ENCODE measurements at places on chromosomes 6 and 20.
A peak's percentile ranks its signal among the peaks of the same experiment; 100 is the strongest.

DNA sequence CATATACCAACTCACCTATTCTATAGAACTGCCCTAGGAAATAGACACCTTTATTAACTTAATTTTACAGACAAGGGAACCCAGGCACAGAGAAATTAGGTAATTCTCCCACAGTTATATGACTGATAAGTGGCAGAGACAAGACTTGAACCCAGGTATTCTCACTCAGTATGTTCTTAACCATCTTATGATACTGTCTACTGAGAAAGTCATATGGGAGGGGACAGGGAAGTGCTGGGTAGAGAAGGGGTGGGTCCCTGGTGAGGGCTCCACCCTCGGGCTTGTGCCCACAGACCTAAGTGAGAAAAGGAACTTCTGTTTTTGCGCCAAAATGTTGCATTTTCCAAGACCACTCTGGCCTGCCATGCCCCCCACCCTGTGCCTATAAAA is 123.5 kb downstream of the RNF144B start:
- H3K27me3 ChIP-seq: no peaks in the 10 kb centered on the region
- H3K27ac ChIP-seq: no peak overlapping the region
- no peak overlapping the region for H3K4me3 ChIP-seq

DNA sequence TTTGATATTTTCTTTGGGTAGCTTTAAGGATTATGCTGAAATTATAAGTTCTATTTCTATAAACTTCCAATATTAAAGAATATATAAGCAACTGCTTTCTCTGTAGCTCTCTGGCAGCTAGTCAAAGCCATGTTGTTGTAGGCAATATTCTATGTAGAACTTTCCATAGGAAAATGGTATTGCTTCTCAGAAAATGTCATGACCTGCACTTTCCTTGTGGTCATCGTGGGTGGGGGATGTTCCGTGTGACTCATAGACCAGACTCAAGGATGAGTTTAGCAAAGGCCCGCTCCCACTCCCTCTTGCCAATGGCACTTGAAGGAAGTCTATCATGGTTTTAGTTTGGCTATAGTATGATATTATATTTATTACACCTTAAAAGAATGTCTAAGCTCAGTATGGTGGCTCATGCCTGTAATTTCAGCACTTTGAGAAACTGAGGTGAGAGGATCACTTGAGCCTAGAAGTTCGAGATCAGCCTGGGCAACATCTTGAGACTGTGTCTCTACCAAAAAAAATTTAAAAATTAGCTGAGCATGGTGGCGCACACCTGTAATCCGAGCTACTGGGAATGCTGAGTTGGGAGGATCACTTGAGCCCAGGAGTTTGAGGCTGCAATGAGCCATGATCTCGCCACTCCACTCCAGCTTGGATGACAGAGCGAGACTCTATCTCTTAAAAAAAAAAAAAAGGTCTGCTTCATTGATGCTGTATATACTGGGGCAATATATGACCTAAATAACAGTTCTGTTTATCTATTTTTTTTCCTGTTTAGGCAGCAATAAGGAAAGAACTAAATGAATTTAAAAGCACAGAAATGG is 36.6 kb upstream of the LTV1 start:
- H3K4me3 ChIP-seq: no peak overlapping the region
- peak; percentile 16 for DNase-seq
- H3K4me1 ChIP-seq: peaks cover 11% of the 10 kb centered on the region
- peak overlapping the region; percentile 48 for H3K27ac ChIP-seq
- no peaks in the 10 kb centered on the region for H3K27me3 ChIP-seq

GRCh38 chr20:39532205-39532604 is 570.1 kb downstream of the DHX35 start:
- no peak overlapping the region for H3K4me3 ChIP-seq
- H3K4me1 ChIP-seq: no peaks in the 10 kb centered on the region
- no peak for DNase-seq
- no peaks in the 10 kb centered on the region for H3K36me3 ChIP-seq
- no peaks in the 10 kb centered on the region for H3K27me3 ChIP-seq

DNA sequence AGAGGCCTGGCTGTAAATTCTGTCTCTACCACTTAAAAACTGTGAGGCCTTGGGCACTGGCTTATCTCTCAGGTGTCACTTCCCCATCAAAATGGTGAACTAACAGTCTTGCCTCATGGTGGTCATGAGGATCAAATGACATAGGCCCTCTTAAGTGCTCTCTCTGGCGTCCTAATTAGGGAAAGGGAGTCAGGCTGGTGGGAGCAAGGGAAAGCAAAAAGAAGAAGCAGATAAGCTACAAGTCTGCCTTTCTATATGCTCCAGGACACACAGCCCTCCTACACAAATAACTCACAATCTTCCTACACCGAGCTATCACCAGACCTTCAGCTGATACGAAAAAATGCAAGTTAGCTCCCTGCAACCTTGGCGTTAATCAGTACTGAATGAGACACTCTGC is 19.5 kb upstream of the SLC22A16 start:
- no peak overlapping the region for H3K4me3 ChIP-seq
- no peaks in the 10 kb centered on the region for H3K4me1 ChIP-seq
- DNase-seq: no peak
- no peaks in the 10 kb centered on the region for H3K27me3 ChIP-seq

DNA sequence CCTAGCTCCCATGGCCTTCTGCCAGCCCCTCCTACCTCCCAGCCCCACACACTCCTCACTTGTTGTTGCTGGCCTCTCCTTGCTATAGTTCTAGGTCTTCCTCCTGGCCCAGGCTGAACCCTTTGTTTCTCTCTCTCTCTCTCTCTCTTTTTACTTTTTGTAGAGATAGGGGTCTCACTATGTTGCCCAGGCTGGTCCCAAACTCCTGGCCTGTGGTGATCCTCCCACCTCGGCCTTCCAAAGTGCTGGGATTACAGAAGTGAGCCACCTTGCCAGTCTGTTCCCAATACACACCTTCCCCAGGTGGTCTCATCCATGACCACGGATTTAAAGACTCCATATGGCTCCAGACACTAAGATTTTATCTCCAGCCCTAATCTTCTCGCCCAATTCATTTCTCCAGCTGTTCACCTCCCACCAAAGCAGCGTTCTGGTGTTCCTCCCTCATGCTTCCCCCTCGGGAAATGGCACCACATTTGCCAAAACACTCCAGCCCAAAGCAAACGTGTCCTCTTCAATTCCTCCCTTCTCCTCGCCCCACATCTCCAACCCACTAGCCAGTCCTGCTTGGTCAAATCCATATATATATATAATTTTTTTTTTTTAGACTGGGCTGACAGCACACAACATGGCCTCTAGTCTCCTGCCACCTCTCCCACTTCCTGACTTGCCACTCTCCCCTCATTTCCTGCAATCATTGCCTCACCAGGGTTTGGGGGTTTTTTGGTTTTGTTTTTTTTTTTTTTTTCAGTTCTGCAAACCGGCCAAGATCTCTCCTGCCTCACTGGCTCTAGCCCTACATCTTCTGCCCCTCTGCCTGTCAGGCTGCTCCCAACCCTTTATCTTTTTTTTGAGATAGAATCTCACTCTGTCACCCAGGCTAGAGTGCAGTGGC is 104.4 kb downstream of the NCR2 start:
- H3K27me3 ChIP-seq: peaks cover 11% of the 10 kb centered on the region
- no peaks in the 10 kb centered on the region for H3K36me3 ChIP-seq
- no peak for DNase-seq
- no peak overlapping the region for H3K4me3 ChIP-seq
- H3K4me1 ChIP-seq: peaks cover 4% of the 10 kb centered on the region

DNA sequence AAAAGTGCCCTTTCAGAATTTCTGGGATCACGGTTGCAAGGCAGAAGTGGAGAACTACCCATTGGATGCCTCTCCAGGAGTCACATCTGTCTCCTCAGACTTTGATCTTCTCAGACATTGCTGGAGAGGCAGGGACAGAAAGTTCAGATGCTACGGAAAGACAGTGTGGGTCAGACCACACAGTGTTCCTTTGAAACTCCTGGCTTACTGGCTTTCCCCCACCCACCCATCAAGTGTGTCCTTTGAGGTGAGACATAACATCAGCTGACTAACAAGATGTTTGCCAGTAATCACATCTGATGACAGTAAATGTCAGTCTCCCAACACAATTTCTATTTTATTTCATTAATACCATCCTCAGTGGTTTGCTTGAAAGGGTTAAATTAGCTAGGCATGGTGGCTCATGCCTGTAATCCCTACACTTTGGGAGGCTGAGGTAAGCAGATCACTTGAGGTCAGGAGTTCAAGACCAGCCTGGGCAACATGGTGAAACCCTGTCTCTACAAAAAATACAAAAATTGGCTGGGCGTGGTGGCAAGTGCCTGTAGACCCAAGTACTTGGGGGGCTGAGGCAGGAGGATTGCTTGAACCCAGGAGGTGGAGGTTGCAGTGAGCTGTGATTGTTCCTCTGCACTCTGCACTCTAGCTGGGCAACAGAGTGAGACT is 67.2 kb upstream of the SNX9 start:
- no peaks in the 10 kb centered on the region for H3K36me3 ChIP-seq
- DNase-seq: no peak
- H3K4me3 ChIP-seq: no peak overlapping the region
- no peak overlapping the region for H3K27ac ChIP-seq
- peaks cover 13% of the 10 kb centered on the region for H3K4me1 ChIP-seq

DNA sequence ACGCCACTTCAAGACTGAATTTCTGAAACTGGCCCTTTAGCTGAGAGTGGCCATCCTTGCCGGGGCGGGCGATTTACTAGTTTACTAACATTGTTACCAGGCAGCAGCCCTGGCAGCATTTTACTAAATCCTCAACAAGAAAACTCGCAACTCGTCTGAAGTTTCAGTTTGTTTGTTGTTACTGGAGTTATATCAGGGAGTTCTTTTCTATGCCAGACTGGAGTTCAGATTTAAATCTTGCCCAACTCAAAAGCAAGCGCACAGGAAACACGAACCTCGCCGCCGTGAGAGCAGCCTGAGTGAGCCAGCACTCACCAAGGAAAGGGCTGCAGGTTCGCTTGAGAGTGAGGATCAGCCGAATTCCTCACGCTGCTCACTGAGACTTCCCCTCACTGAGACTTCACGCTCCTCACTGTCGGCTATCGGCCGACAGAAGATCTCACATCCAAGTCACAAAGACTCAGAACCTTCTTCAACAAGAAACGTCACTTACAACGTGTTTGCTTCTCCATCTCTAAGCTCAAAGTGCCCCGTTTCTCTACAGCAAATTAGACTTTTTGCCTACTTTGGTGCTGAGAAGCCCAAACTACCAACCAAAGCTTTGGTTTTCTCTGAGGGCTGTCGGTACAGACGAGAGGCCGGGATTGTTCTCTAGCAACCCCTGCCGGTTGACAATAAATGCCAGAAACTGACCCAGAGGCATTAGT is 78.9 kb downstream of the OLIG3 start:
- DNase-seq: no peak
- H3K4me1 ChIP-seq: peaks cover 10% of the 10 kb centered on the region
- H3K4me3 ChIP-seq: peak overlapping the region; percentile 51

GRCh38 chr6:29941916-29942274 is 437 bp upstream of the HLA-A start:
- DNase-seq: no peak
- no peaks in the 10 kb centered on the region for H3K27me3 ChIP-seq
- no peaks in the 10 kb centered on the region for H3K36me3 ChIP-seq
- H3K4me3 ChIP-seq: peak overlapping the region; percentile 72
- H3K27ac ChIP-seq: peak overlapping the region; percentile 92

GRCh38 chr6:138455746-138456400 is 43.4 kb downstream of the NHSL1 start:
- H3K36me3 ChIP-seq: no peaks in the 10 kb centered on the region
- H3K27me3 ChIP-seq: no peaks in the 10 kb centered on the region
- no peak overlapping the region for H3K4me3 ChIP-seq
- peaks cover 11% of the 10 kb centered on the region for H3K4me1 ChIP-seq
- no peak for DNase-seq

- H3K36me3 ChIP-seq: peaks cover 10% of the 10 kb centered on the region
- no peak overlapping the region for H3K27ac ChIP-seq
- H3K4me1 ChIP-seq: no peaks in the 10 kb centered on the region
- no peak for DNase-seq
- H3K4me3 ChIP-seq: no peak overlapping the region
These were observed 77.5 kb upstream of the BEND3 start for GRCh38 chr6:107192830-107193229.

DNA sequence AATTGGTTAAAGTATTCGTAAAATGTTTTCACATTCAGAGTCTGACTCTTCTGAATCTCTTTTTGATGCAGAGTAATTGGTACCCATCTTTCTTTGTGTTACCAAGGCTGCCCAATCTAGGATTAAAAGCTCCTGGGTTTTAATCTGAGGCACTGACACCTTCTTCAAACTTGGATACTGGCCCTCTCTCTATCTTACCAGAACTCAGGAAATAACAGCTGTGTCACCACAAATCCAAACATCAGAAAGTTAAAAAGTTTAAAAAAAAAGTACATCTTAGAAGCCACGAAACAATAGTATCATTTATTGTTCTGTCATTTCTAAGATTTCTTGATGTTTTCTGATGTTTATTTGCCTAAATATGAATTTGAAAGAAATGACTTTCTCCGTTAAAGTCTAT is 255.5 kb upstream of the RUNX2 start:
- no peaks in the 10 kb centered on the region for H3K4me1 ChIP-seq
- DNase-seq: no peak

- H3K4me3 ChIP-seq: no peak overlapping the region
- no peak overlapping the region for H3K27ac ChIP-seq
- no peaks in the 10 kb centered on the region for H3K4me1 ChIP-seq
- no peaks in the 10 kb centered on the region for H3K36me3 ChIP-seq
- DNase-seq: no peak
These were observed 191.6 kb upstream of the SNX9 start for GRCh38 chr6:157631412-157631811.

GRCh38 chr6:145736661-145737144 is 1.4 kb upstream of the EPM2A start:
- H3K27me3 ChIP-seq: no peaks in the 10 kb centered on the region
- no peaks in the 10 kb centered on the region for H3K36me3 ChIP-seq
- H3K4me1 ChIP-seq: peaks cover 20% of the 10 kb centered on the region

GRCh38 chr6:155381673-155382337 is 67.5 kb upstream of the TFB1M start:
- no peaks in the 10 kb centered on the region for H3K27me3 ChIP-seq
- H3K27ac ChIP-seq: no peak overlapping the region
- DNase-seq: no peak
- no peaks in the 10 kb centered on the region for H3K36me3 ChIP-seq
- H3K4me1 ChIP-seq: no peaks in the 10 kb centered on the region
- no peak overlapping the region for H3K4me3 ChIP-seq

- H3K27ac ChIP-seq: no peak overlapping the region
- no peaks in the 10 kb centered on the region for H3K36me3 ChIP-seq
- no peak for DNase-seq
- H3K27me3 ChIP-seq: peaks cover 9% of the 10 kb centered on the region
These were observed 24.0 kb upstream of the FAM135A start for GRCh38 chr6:70389261-70389660.

GRCh38 chr6:2055911-2056310 is 189.5 kb downstream of the GMDS start:
- H3K27ac ChIP-seq: no peak overlapping the region
- no peak overlapping the region for H3K4me3 ChIP-seq
- no peaks in the 10 kb centered on the region for H3K36me3 ChIP-seq
- no peak for DNase-seq
- H3K27me3 ChIP-seq: no peaks in the 10 kb centered on the region
